ENCODE measurements at places on chromosomes 5 and 9.

DNA sequence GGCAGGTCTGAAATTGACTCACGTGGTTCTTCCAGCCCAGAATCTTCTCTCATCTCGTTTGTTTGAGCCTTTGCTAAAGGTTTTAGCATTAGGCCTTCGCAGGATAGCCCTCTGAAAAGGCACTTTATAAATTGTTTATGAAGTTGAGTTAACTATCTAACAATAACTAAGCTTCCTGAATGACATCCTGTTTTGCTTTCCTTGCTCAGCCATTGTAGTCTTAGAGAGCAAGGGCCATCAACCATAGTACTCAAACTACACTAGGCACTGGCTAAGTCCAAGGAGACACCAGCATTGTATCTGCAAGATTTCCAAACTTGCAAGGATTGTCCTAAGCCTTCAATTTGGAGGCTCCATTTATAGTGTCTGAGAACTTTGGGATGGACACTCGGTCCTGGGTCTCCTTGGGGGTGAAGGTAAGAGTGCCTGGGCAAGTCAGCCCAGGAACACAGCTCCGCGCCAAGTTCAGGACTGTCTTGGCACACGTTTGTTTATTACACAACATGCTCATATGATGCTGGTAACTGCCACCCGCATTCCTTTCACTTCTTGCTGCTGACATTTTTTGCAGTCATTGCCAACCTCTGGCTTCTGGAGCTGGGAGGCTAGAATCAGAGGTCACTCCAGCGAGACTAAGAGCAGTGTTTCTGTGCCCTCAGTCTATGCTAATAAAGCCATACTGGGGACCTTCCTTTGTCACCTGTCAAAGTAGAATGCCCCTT is 151.1 kb downstream of the ESM1 start:
- DNase-seq, result no peak

GRCh38 chr9:107782789-107783188 is 293.2 kb upstream of the KLF4 start:
- DNase-seq, result no peak

DNA sequence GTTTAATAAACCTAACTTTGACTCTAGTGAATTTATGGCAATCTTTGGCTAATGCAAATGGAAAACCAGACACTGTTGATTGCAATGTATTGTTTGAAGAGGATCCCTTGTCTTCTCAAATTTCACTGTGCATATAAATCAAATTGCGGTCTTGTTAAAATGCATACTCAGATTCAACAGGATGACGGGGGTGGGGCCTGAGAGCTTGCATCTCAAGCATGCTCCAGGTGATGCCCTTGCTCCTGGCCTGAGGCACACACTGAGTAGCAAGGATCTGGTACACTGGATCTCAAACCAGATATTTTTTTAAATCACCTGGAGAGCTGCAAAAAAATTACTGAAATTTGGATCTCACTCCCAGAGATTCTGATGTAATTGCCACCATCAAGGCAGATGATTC is 463.7 kb downstream of the DNAH5 start:
- no peak for DNase-seq

- DNase-seq, result no peak
These were observed 2.4 kb upstream of the DBN1 start for GRCh38 chr5:177475563-177476427.

GRCh38 chr9:109072133-109072692 is 47.5 kb downstream of the TMEM245 start:
- no peak for DNase-seq

DNA sequence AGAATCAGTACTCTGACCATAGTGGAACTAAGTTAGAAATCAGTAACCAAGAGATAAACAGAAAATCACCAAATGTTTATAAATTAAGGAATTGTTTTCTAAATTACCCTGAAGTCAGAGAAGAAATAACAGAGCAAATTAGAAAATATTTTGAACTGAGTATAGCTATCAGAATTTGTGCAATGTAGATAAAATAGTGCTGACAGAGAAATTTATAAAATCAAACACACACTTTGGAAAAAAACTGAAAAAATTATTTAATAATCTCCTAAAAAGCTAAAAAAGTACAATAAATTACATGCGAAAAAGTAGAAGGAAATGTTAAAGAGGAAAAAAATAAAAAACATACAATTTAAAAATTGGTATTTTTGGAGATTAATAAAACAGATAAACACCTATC is 37.1 kb upstream of the PPP1R2B start:
- DNase-seq, result no peak

DNA sequence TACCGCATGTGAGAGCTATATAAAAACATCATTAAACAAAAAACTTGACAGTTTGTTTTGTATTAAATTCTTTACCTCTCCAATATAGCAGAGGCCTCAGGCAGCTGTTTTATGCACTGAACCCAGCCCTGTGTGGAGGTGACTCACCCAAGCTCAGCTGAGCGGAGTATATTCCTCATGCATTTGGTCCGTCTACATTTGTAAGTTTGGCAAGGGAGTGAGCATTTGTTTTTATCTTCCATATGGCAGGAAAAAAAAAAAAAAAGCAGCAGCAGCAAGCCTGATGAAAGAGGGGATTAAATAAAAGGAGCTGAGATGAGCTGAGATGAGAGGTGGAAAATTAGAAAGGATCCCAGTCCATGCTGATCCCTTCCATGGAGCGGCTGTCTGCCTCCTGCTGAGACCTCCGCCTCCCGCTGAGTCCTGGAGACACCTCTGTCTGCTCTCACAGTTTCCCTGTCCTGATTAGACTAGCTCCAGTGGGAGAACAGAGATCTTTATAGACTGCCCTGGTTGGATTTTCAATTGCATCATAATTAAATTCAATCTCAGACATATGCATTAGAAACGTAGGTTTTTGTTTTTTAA is 112.0 kb upstream of the CTNND2 start:
- DNase-seq, result peak; percentile 100

- DNase-seq, result no peak
These were observed 335.5 kb downstream of the FBXL7 start for GRCh38 chr5:15835514-15835913.

- DNase-seq, result no peak
These were observed 62.3 kb downstream of the MAST4 start for GRCh38 chr5:66658516-66658915.
